ENCODE measurements at places on chromosomes 5 and 9. TPM values are rescaled to one million over a fixed set of nuclear protein-coding genes. Genes with fewer than 3 reads are reported as not detected.

DNA sequence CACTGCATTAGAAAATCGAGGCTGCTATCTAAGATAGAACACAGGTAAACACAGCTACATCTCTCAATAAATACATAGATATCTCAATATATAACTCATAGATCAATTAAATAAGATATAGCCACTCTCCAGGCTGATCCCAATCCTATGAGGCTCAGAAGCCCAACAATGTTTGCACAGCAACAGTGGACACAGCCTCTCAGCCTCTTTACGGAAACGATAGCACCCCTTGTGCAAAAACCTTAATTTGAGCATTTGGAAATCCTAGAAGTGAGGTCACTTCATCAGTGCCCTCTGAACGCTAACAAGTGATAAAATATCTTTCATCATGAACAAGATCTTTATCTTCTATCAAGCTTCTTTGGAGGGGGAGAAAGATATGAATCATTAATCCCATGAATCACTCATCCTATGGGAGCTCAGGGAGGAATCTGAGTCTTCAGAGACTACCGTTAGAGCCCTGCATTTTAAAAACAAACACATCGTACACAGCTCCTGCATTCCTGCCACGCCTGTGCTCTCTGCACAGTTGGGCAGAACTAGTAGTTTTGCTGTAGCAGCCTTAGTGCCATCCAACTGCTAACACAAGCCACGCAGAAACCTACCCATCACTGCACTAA, 71.4 kb downstream of the MED27 start:
- no peak for DNase-seq

- no peak for DNase-seq
Measured at GRCh38 chr5:167827766-167828165, 463.7 kb upstream of the WWC1 start.

DNA sequence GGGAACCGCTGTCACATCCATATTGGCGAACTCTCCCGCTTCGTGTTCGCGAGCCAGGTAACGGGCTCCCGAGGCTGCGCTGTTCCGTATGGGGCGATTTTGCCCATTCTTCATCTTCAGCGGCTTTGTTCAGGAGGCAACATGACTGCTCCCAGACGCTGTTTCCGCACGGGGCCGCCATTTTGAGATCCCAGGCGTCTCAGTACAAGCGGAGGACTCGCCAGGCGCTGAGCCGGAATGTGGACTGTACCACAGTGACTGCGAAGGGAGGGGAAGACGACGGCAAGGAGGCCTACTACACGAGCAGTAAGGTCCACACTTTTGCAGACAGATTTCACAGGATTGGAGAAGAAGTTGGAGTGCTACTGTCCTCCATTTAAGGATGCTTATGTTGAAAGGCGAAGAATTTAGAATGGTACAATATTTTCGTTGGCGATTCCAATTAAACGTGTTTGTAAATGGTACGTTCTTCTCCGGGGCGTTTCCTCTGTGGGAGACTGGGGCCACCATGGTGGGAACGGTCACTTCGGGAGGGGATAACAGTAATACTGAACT, 41.6 kb upstream of the ZNF300 start:
- peak; percentile 75 for DNase-seq

- no peak for DNase-seq
Measured at GRCh38 chr5:76556511-76557221, 66.5 kb downstream of the F2RL2 start.

DNA sequence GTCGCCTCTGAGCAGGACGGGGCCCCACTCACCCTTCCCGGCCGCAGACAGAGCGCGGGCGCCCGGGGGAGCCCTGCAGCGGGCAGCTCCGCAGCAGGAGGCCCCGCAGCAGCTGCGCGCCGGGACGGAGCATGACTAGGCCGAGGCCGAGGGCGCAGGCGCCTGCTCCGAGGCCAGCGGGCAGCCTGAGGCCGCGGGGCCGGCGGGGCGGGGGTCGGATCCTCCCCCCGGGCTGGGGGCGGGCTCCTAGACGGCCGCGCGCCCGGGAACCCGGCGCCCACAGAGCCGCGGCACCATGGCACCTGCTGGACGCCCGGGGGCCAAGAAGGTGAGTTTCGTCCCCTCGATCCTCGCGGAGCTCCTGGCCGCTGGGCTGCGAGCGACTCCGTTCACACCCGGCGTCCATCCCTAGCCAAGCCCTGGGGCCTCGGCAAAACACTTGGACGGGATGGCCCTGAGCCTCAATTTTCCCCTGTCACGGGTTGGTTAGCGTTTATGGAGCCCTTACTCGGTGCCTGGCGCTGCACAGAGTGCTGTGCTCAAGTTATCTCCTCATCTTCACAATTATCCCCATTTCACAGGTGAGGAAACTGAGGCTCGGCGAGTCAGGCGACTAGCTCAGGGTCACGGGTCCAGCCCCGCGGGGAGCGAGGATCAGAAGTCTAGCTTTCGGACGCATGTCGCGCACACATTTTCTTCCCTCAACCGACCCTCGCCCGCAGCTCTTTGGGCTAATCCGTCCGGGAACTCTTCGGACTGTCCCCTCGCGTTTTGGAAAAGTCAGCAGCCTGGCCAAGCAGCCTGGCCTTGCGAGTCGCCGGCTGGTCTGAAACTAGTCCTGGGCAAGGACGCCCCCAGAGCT, at the start of the genes BHMT2 and DMGDH:
Gene BHMT2, plus strand, starts transcription at position 280 of the 862 bp plus-strand sequence. Its CDS starts 16 bp downstream, at position 296.
Gene DMGDH, minus strand, starts transcription at position 187 of the 862 bp plus-strand sequence. Its CDS starts 54 bp downstream, at position 133.
- no peak for DNase-seq

DNA sequence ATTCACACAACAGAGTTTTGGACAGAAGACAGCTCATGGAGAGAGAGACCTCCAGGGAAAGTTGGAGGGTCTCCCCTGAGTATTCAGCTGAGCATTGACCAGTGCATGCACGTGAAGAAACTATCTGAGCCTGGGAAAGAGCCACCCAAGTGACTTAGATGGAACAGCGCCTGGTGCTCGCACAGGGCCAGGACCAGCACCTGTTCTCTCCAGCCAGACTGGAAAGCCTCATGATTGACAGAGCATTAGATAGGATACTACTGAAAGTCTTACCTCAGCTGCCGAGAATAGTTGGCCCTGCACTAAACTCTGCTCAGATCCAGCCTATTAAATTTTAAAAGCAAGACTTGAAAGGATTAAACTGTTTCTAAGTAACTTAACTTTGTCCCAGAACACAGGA, 28.3 kb upstream of the NEURL1B start:
- no peak for DNase-seq

GRCh38 chr5:171588046-171588445, 168.6 kb downstream of the FGF18 start:
- DNase-seq, result no peak

DNA sequence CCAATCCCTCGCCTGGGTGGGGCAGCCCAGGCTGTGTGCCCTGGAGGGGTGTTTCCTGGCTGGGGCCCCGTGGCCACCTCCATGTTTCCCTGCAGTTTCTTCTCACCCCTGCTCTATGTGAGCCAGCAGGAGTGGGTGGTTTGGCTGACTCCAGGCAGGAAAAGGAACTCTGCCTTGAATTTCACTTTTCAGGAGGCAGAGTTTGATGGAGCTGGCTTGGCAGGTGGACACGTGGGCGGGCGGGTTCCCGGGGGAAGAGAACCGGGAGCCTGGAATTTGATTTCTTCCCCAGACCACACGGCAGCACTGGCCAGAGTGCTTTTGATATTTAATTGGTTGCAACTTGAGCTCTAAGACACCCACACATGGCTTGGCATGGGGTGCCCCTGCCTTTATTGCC, 119.8 kb upstream of the PANK3 start:
- peak; percentile 18 for DNase-seq

The PCDHGA8 gene
- total RNA-seq, result 6.9 TPM

The PKD2L2 gene
- total RNA-seq, result not detected

The SPATA6L gene
- total RNA-seq, result 11.4 TPM

The MOCS2 gene
- total RNA-seq, result 63.2 TPM

All from dorsolateral prefrontal cortex (tissue), 122 donors.